ENCODE measurements at places on chromosomes 1 and 21.

GRCh38 chr1:233497679-233498078 lies 116.2 kb upstream of the KCNK1 start:
- DNase-seq, result no peak

GRCh38 chr1:153399401-153400055 lies 8.7 kb upstream of the S100A8 start:
- DNase-seq, result no peak

GRCh38 chr1:99781798-99782197 lies 15.4 kb upstream of the FRRS1 start:
- no peak for DNase-seq

DNA sequence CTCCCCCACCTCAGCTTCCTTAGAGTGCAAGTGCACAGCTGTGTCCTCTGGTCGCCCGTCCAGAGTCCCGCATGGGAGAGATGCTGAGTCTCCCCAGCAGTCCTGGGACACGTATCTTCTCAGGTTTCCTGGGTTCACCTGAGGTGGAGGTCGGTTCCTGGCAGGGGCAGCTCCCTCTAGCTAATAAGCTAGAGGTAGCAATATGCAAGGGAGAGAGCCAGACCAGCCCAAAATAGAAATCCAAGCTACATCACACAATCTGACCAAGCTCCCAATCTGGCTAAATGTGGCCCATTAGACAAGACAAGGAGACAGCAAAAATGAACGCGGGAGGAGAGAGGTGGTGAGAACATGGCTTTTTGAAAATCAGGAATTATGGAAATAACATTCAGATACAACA lies 30.9 kb upstream of the CADM3 start:
- DNase-seq, result no peak

DNA sequence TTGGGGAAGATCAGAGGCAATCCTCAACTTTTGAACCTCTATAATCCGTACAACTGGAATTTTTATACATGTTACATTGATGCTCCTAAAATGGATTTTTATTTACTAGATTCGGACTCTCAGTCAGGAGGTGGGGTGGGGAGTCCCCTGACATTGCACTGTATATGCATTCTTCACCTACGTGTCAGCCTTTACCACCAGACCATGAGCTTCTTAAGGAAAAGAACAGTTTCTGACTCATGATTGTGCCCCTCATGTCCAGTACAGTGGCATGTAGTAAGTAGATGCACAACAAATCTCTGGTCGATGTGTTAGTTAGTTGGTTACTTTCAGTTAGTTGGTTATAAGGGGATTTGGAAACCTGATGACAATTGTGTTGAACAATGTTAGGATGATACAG lies 15.4 kb downstream of the LPAR3 start:
- DNase-seq, result no peak

DNA sequence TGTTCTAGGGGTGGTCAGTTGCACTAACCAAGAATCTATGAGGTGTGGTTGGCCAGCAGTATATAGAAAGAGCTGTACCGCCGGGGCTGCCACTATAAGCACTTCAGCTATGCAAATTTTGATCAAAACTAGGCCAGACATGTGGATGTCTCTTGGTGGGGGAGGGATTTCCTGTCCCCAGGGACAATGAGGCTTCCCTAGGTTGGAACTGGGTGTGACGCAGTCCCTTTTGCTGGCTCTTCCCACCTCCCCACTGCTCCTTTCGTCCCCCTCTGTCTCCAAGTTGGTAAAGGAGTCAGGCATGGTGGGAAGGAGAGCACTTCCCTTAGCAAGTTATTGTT lies 13.6 kb downstream of the SDCCAG8 start:
- DNase-seq, result no peak

DNA sequence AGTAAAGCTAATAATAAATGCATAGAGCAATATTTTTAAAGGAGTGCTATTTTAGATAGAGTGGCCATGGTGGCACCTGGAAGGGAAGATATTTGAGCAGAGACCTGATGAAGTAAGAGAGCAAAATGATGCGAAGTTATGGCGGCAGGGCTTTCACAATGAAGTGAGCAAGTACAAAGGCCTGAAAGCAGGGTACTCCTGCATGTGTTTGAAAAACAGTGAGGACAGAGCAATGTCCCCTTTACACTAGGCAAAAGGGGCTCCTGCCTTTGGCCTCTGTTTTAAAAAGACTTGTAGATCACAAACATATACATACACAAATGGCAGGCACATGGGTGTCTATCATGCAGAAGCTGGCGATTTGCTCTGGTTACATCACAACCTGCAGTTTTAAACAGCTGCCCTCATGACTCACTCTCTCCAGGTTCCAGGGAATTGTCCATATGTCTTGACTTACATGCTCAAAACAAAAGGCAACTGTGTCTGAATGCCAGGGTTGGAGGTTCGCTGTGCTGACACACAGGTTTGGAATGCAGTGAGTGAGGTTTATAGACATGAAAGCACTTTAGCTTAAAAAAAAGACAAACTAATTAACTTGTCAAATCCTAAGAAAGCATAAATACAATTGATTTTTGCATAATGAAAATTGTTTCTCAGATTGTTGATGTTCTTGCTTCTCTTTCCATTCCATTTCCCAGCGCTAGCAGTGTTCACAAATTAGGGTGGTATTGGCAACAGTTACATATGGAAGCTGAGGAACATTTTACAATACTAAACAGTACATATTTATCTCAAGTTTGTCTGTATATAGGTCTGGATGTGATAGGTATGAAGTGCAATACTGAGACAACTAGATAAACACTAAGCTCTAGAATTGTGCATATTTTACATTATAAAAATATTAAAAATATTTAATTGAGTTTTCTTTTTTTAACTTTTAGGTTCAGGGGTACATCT lies 313.9 kb downstream of the BARHL2 start:
- DNase-seq, result peak; percentile 3

- no peak for DNase-seq
Observed at GRCh38 chr1:4307468-4307845, 347.0 kb upstream of the AJAP1 start.

DNA sequence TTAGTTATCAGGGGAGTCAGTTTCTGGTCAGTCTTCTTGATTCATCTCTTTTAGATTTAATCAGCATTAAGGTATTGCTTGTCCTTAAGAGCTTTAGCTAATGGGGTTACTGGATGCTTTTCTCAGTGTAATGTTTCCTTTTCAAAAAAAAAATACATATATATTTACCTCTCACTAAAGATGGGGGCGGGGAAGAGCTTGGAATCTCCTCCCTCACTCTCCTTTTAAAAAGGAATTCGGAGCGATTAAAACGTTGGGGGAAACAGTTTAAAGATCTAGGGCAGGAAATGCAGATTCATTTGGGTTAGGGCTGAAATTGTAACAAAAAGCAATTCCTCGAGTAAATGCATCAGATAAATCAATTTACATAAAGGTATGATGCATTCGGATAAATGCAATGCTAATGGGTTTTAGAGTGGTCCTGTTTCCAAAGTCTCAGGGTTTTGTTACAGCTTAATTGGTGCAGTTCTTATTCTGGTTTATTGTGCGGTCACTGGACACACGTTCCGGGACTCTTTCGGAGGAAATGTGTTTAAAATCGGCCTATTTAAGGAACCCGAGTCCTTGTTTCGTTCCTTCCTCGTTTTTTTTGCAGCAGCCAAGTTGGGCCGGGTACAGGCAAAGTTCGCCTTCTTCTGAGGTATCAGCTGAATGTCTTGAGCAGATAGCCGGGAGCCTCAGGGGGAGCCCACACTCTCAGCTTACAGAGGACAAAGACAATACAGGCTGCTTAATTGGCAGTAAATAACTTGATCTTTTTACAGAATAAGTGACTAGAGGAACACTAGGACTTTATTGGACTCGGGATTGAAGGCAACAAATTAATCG lies 1.6 kb downstream of the LMO4 start:
- DNase-seq, result peak; percentile 64

- no peak for DNase-seq
Observed at GRCh38 chr1:169511316-169512005, 25.7 kb upstream of the SLC19A2 start.

All from pons (tissue), 1 donor.